ENCODE measurements at places on chromosomes 7 and 10.

DNA sequence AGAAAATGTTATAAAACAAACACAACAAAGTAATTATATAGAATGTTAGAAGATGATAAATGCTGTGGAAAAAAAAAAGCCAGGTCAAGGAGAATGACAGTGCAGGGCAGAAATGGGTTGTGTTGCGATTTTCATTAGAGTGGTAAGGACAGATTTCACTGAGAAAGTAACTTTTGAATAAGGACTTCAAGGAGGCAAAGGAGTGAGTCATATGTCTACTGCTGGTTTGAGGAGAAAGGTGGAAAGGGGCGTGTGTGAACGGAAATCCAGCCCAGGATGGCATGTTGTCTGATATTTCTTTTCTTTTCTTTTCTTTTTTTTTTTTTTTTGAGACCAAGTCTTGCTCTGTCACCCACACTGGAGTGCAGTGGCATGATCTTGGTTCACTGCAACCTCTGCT, 12.3 kb upstream of the DLD start:
- ATAC-seq = no peak

DNA sequence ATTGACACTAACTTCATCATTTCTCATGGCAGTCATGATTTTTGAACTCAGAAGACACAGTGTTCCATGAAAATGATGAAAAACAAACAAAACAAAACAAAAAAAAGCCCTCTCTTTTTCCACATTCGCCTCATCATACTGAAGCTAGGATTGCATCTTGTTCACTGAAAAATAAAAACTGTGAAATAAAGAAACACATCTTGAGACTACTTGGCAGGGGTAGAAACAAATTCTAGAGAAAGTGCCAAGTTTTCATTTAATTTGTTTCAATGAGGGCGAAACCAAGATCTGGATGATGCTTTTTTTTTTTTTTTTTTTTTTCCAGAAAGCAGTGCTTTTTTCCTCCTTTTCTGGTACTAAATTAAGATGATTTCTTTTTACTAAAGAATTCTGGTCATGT, 350.4 kb upstream of the ETV1 start:
- ATAC-seq = no peak

GRCh38 chr10:72328045-72328828, 26.5 kb downstream of the DNAJB12 start:
- peak; percentile 68 for ATAC-seq

DNA sequence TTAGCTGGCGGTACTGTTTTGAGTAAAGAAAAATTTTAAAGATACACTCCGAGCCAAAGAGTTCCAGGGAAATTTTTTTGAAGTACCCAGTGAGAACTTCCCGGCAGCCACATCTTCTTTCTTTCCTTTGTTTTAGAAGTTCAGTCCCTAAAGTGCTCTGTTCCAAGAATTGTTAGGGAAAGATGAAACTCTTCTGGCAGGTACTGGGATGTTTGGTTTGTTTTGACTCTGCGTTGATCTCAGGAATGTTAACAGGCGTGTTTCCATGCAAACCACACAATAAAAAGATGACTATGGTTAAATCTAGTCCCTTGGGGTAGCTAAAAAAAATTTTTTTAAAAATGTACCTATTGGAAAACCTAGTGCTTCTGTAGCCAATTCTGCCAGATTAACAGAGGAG, 224.7 kb upstream of the PHYHIPL start:
- ATAC-seq = no peak

- peak; percentile 38 for ATAC-seq
Measured at GRCh38 chr10:30348378-30348776, 701 bp downstream of the MTPAP start.

DNA sequence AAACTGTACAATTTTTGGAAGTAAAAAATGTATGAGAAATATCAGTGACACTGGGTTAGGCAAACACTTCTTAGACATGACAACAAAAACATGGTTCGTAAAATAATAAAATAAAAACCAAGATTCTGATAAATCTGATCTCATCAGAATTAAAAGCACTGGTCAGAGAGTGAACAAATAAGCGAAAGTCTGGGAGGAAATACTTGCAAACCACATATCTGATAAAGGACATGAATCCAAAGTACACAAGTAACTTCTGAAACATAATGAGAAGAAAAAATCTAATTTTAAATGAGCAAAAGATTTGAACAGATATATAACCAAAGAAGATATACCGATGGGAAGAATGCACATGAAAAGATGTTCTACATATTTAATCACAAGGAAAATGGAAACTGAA, 91.5 kb downstream of the RTKN2 start:
- no peak for ATAC-seq

DNA sequence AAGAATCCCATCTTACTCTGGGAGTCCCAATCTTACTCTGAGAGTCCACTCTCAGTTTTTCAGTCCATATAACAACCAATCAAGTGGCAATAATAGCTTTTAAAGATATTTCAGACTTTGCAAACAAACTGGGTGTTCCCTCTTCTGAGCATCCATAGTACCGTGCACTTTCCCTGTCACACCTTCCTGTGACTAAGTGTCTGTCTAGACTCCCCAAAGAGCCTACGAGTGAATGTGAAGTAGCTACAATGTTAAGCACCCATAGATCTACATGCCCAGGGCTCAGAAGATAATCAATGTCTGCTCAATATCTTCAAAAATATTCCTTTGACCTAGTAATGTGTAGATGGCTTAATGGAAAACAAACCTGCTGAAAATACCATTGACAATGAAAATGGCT, 95.6 kb upstream of the ASAH2 start:
- ATAC-seq = no peak

GRCh38 chr10:119393421-119393820, 149.1 kb downstream of the RGS10 start:
- no peak for ATAC-seq
